Liver (tissue), 10 donors: ENCODE measurements at places on chromosomes 12 and 14. TPM values are rescaled to one million over a fixed set of nuclear protein-coding genes. Genes with fewer than 3 reads are reported as not detected.

Gene SIVA1
- 90.4 TPM for total RNA-seq

Gene COCH
- total RNA-seq = 2.5 TPM

Gene HCAR3
- total RNA-seq = 1.3 TPM

Gene GYS2
- 15.5 TPM for total RNA-seq

Gene CLECL1
- total RNA-seq = 0.17 TPM

Gene C12orf50
- total RNA-seq = 0.08 TPM

Gene ABCC9
- 55.6 TPM for total RNA-seq

Gene TDRD9
- total RNA-seq = 0.56 TPM

DNA sequence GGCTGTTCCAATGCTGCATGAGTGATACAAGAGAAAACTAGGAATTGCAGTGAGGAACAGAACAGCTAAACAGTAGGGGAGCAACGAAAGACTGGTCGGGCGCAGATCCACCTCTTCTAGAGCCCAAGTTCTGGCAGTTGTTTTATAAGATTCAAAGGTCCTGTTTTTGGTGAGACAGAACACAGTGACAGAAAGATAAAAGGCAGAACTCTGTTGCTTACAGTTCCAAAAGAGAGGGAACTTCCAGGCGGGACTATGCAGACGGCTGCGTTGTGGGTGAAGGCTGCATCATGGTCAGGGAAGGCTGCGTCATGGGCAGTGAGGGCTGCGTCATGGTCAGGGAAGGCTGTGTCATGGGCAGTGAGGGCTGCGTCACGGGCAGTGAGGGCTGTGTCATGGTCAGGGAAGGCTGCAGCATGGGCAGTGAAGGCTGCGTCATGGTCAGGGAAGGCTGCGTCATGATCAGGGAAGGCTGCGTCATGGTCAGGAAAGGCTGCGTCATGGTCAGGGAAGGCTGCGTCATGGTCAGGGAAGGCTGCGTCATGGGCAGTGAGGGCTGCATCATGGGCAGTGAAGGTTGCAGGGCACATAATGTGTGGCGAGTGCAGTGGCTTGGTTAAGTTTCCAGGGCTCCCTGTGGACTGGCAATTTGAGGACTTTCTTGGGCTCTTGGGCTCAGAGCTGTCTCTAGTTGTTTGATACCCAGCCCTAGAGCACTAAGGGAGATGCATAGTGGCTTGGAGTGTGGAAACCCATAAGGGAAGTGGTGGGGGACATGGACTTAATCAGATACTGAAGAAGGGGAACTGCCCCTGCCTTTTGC lies 619.9 kb downstream of the AACS start:
- H3K4me3 ChIP-seq = no peak overlapping the region
- H3K36me3 ChIP-seq = no peaks in the 10 kb centered on the region
- no peaks in the 10 kb centered on the region for H3K27me3 ChIP-seq
- no peaks in the 10 kb centered on the region for H3K4me1 ChIP-seq
- H3K27ac ChIP-seq = no peak overlapping the region

GRCh38 chr12:77923882-77924281 lies 93.2 kb downstream of the NAV3 start:
- H3K4me3 ChIP-seq = no peak overlapping the region
- no peaks in the 10 kb centered on the region for H3K27me3 ChIP-seq
- H3K27ac ChIP-seq = no peak overlapping the region
- DNase-seq = no peak
- no peaks in the 10 kb centered on the region for H3K36me3 ChIP-seq

- H3K27me3 ChIP-seq = no peaks in the 10 kb centered on the region
- no peak overlapping the region for H3K27ac ChIP-seq
- no peak overlapping the region for H3K4me3 ChIP-seq
- H3K4me1 ChIP-seq = no peaks in the 10 kb centered on the region
- H3K36me3 ChIP-seq = no peaks in the 10 kb centered on the region
These were observed 180.9 kb upstream of the VASH1 start for GRCh38 chr14:76580399-76580798.

GRCh38 chr14:99820702-99821331 lies 27.6 kb downstream of the EML1 start:
- H3K27ac ChIP-seq = no peak overlapping the region
- no peaks in the 10 kb centered on the region for H3K36me3 ChIP-seq
- H3K27me3 ChIP-seq = no peaks in the 10 kb centered on the region
- no peak for DNase-seq

DNA sequence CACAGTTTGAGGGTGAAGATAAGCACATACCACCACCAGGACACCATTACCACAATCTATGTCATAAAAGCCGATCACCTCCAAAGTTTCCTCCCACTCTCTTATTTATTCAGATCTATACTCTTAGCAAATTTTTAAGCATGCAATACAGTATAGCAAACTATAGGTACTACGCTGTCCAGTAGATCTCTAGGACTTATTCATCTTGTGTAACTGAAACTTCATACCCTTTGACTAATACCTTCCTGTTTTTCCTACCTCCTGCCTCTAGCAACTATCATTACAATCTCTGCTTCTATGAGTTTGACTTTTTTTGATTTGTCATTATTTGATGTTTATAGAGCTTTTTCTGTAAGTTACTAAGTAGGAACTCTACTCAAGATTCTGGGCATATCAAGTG lies 84.5 kb upstream of the MANSC4 start:
- H3K36me3 ChIP-seq = no peaks in the 10 kb centered on the region
- H3K27me3 ChIP-seq = no peaks in the 10 kb centered on the region
- no peaks in the 10 kb centered on the region for H3K4me1 ChIP-seq

DNA sequence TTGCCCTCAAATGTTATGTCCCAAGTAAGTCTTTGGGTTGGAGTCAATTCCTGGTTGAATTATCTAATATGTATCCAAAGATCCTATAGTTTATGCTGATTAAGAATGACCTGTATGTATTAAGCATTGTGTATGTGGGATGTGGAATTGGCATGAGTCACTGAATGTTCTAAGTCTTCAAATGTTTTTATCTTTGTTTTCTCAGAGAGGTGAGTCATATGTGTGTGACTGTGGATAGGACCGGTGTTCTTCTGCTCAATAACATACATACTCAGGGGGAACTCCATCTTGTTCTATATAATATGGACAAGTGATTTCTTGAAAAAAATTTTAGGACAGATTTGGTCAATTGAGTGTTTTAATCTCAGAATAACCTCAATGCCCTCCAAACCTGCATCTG lies 57.9 kb downstream of the NAV3 start:
- H3K27ac ChIP-seq = no peak overlapping the region
- H3K4me3 ChIP-seq = no peak overlapping the region
- H3K4me1 ChIP-seq = peaks cover 1% of the 10 kb centered on the region
- H3K27me3 ChIP-seq = no peaks in the 10 kb centered on the region

DNA sequence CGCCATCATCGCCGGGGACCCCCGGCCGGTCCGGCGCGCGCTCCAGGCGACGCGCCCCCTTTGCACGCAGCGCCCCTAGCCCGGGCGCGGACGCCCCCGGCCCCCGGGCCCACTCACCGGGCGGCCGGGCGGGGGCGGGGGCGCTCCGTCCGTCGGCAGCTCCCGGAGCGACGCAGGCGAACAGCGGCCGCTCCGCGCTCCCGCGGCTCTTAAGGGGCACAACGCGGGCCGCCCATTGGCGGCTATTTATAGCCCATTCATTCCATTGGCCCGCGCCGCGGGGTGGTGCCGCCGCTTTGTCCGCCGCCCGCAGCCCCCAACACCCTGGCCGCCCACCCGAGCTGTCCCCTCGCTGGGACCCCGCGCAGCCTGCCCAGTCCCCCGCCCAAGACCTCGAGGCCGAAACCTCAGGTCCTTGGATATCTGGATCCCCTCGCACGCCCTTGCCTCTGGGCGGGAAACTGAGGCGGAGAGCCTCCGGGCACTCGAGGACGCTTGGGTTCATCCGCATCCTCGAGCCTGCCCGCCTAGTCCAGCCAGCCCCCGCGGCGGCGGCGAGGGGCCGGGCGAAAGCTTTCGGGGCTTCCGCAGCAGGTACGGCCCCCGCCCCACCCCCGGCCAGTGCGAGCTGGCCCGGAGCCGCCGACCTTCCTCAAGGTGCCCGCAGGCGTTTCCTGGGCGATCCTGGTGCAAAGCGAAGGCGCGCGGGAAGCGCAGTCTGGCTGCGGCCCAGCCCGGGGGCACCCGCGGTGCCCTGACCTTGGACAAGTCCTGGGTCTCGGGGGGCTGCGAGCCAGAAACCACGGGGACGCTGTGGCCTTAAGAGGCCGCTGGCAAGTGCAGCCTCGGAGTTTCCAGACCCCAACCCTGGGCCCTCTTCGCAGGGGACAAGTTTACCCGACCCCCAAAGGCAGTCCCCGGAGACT lies at the start of gene CKB:
CKB (minus strand) TSS at position 182 of the 926 bp plus-strand sequence. CDS start 337 bp downstream, outside the sequence.
- no peaks in the 10 kb centered on the region for H3K27me3 ChIP-seq
- DNase-seq = no peak
- H3K4me3 ChIP-seq = no peak within 1 kb of the TSS
- H3K27ac ChIP-seq = peak within 1 kb of the TSS; percentile 12

DNA sequence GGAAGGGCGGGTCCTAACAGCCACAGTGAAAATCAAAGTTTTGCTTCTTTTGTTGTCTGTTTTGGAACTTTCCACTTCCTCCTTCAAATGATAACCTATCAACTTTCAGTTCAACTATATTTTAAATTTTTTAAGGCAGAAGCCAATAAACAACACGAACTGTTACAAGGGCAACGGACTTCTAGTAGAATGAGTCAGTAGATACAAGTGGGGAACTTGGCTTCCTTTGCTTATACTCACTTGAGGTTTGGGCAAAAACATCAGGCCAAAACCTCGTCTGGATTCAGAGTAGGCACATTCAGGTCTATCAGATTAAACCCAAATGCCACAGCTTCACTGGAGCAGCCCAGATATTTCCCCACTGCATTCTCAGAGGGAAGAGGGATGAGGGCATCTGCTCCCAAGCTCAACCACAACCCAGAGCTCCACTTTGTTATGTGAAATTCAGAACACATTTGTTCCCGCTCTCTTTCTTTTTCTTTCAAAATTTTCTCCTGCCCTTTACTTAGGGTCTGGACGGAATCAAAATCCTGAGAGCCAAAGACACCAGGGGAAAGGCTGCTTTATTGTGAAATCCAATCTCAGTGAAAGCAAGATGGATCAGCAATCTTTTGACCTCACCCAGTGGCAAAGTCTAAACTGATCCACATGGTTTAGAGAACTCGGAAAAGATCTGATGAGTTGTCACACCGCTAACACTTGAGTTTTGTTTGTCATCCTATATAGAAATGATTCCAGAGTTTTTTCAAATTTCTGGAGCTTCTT lies 152.5 kb upstream of the BTG1 start:
- no peak overlapping the region for H3K4me3 ChIP-seq
- no peaks in the 10 kb centered on the region for H3K4me1 ChIP-seq

GRCh38 chr12:101696251-101697196 lies 916 bp upstream of the CHPT1 start:
- H3K27me3 ChIP-seq = no peaks in the 10 kb centered on the region
- peak; percentile 80 for DNase-seq

- H3K36me3 ChIP-seq = no peaks in the 10 kb centered on the region
- peaks cover 4% of the 10 kb centered on the region for H3K4me1 ChIP-seq
- no peaks in the 10 kb centered on the region for H3K27me3 ChIP-seq
- no peak overlapping the region for H3K4me3 ChIP-seq
These were observed 50.2 kb upstream of the FLRT2 start for GRCh38 chr14:85479771-85480170.

GRCh38 chr14:65981192-65981843 lies 504.9 kb upstream of the CCDC196 start:
- no peak for DNase-seq
- H3K4me1 ChIP-seq = no peaks in the 10 kb centered on the region
- H3K4me3 ChIP-seq = no peak overlapping the region
- no peak overlapping the region for H3K27ac ChIP-seq
- H3K27me3 ChIP-seq = no peaks in the 10 kb centered on the region

- H3K36me3 ChIP-seq = no peaks in the 10 kb centered on the region
- no peaks in the 10 kb centered on the region for H3K4me1 ChIP-seq
- no peak overlapping the region for H3K27ac ChIP-seq
- DNase-seq = no peak
- H3K27me3 ChIP-seq = no peaks in the 10 kb centered on the region
These were observed 16.0 kb upstream of the ACTR6 start for GRCh38 chr12:100184549-100185145.

DNA sequence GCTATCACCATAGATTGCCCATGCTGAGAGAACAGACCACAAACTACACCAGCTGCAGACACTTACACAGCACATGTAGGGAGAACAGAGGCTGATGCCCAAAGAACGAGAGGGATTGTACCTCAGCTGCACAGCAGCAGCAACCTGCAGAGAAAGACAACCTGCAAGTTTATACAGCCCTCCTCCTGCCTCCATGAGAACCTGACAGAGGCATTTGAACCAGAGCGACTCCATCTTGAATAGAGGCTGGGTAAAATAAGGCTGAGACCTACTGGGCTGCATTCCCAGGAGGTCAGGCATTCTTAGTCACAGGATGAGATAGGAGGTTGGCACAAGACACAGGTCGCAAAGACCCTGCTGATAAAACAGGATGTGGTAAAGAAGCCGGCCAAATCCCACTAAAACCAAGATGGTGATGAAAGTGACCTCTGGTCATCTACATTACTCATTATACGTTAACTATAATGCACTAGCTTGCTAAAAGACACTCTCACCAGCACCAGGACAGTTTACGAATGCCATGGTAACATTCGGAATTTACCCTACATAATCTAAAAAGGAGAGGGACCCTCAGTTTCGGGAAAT lies 262.4 kb upstream of the HMGA2 start:
- no peak overlapping the region for H3K27ac ChIP-seq
- H3K27me3 ChIP-seq = no peaks in the 10 kb centered on the region
- no peaks in the 10 kb centered on the region for H3K36me3 ChIP-seq
- DNase-seq = no peak

DNA sequence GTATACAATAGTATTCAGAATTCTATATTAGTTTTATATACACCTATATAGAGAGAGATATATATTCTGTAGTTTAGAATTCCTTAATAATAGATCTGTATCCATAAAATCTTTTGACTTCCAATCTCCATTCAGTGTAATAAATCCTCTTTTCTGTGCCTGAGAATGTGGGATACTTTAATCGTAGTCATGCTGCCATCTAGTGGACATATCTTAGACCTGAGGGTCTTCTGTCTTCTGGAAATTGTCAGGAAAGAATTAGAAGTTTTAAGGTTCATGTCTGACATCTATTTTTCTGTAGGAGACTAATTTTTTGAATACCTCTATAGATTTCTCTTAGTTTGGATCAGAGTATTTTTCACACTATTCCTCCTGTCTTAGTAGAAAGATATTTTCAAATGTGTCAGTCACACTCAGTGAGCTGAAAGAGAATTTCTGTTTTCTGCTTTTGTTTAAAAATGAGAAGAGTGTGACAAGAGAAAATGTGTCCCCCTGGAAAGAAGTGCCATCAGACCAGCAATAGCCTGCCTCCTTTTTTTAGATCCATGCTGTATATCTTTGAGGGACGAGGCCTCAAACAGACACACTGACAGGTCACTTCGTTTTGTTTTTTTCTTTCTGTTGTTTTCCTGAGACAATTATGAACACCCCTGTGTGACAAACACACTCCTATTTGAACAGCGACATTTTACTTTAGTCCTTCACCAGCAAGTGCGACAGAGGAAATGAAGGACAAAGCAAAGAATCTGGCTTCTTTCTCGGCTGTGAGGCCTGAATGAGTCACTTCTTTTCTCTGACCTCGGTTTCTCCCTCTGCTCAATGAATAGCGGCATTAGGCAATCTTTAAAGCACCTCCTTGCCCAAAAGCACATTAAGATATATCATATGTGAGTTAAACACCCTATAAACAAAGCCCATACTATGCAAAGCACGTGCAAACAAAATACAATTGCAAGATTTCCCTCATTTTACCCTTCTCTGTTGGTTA lies 96.3 kb downstream of the GALC start:
- H3K4me3 ChIP-seq = no peak overlapping the region
- H3K27ac ChIP-seq = no peak overlapping the region
- no peaks in the 10 kb centered on the region for H3K36me3 ChIP-seq
- H3K27me3 ChIP-seq = no peaks in the 10 kb centered on the region
- DNase-seq = no peak

- DNase-seq = peak; percentile 64
- peak overlapping the region; percentile 27 for H3K4me3 ChIP-seq
- peaks cover 11% of the 10 kb centered on the region for H3K4me1 ChIP-seq
- peak overlapping the region; percentile 73 for H3K27ac ChIP-seq
These were observed 776 bp downstream of the BMP4 start for GRCh38 chr14:53955671-53956426.
